ENCODE measurements at places on chromosomes 5 and 9.

- no peak for DNase-seq
Observed at GRCh38 chr9:20948703-20949102, 82.7 kb downstream of the HACD4 start.

- DNase-seq, result no peak
Observed at GRCh38 chr5:7871653-7872052, 2.7 kb downstream of the MTRR start.

DNA sequence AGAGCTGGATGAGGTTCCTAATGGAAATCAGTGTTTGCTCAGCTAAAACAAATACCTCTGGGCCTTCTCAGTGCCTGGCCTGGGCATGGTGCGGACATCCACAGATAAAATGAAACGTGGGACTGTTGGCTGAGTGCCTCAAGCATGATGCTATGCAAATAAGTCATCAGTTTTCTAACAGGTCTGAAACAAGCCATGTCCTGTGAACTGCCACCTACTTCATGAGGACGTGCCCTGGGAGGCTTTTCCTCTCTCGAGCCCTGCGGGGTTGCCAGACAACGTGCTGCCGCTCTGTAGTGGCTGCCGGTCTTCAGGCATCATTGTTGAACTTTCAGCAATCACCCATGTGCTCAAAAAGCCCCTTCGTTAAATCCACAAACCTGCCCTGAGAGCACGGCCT lies 240.4 kb upstream of the IRX2 start:
- DNase-seq, result no peak

- DNase-seq, result no peak
Observed at GRCh38 chr5:68544648-68545552, 329.3 kb downstream of the PIK3R1 start.

GRCh38 chr5:177304392-177305119 lies 957 bp downstream of the PRELID1 start:
- no peak for DNase-seq

- DNase-seq, result no peak
Observed at GRCh38 chr5:13478831-13479465, 465.5 kb downstream of the DNAH5 start.

DNA sequence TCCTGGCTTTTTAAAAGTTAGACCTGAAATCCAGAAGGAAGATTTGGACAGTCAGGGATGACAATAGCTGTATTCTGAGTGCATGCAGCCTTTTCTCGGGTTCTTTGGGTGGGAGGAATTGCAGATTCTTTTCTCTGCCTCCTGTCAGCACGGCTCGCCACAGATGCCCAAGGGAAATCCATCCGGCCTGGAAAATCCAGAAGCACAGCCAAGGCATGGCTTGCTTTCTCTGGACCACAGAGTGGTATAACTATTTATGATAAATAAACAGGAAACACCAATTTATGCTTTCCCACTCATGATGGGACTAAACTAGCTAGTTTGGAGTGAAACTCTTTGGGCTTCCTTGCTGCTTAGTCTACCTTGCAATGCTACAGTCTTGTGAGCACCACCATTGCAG lies 59.1 kb downstream of the C9orf152 start:
- no peak for DNase-seq

DNA sequence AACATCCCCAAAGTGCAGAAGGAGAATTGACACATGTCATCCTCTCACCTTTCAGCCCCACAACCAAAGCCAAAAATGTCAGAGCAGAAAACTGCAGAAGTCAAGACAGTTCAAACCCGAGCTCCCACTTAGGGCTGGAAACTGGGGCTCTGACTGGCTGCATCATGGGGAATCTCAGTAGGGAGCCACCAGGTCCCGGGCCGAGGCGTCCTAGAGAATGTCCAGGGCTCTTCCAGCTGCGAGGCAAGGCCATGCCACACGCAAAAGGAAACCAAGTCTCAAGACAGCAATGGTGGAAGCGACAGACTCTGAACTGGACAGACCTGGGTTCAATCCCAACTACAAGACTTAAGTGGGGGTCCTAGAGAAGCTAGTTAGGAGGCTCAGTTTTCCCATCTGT lies 13.8 kb downstream of the SH3PXD2B start:
- no peak for DNase-seq

DNA sequence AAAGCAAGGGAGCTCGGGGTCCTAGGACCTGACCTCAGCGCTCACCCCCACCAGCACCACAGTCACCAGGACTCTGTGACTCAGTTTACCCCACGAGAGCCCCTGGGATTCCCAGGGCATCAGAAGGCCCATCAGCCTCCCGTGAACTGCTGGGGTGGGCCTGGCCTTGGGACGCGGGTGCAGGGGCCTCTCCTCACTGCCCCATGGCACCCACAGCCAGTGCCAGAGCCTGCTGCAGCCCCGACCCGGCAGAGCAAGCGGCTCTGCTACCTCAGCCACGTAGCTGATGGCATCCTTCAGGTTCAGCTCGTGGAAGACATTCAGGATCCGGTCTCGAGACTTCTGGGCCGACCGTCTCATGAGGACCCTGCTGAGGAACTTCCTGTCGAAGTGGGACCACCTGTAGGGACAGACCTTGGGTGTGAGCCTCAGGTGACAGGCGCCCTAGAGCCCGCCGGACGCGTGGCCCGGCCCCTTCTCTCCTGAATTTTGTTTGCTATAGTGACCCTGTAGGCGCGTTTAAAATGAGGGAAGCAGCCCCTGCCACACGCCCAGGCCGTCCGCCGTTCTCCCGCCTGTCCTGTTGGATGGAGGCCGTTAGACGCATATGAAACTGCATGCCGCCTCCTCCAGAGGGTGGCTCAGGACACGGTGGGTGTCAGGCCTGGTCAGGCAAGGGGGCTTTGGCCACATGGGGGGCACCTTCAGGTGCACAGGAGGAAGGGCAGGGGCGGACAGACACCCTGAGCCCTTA lies 36.8 kb downstream of the EXOC3 start:
- no peak for DNase-seq

DNA sequence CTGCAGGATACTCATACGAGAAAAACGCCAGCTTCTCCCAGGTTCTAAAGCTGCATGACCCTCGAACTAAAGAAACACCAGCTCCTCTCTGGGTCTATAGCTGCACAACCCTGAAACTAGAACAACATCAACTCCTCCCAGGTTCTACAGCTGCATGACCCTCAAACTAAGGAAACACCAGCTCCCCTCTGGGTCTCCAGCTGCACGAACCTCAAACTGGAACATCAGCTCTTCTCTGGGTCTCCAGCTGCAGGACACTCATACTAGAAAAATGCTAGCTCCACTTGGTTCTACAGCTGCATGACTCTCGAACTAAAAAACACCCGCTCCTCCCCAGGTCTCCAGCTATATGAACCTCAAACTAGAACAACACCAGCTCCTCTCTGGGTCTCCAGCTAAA lies 811.1 kb downstream of the CDH9 start:
- DNase-seq, result no peak

- DNase-seq, result no peak
Observed at GRCh38 chr5:115524199-115524847, 20.3 kb downstream of the FEM1C start.

DNA sequence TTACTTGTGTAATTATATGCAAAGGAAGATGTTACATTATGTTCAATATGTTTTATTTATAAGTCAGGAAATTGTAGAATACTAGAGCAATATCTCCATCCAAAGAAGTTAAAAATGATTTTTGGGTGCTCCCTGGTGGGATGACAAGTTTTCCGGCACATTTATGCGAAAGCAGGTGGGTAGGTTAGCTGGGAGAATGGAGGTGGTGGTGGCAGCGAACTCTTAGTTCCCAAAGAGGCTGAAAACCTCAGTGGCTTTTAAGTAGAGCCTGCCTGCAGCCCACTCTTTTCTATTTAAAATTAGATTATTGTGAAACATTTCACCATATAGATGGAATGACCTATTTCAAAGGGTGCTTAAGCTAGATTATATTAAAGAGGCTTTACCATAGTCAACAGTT lies 51.8 kb downstream of the ANKRD33B start:
- no peak for DNase-seq

DNA sequence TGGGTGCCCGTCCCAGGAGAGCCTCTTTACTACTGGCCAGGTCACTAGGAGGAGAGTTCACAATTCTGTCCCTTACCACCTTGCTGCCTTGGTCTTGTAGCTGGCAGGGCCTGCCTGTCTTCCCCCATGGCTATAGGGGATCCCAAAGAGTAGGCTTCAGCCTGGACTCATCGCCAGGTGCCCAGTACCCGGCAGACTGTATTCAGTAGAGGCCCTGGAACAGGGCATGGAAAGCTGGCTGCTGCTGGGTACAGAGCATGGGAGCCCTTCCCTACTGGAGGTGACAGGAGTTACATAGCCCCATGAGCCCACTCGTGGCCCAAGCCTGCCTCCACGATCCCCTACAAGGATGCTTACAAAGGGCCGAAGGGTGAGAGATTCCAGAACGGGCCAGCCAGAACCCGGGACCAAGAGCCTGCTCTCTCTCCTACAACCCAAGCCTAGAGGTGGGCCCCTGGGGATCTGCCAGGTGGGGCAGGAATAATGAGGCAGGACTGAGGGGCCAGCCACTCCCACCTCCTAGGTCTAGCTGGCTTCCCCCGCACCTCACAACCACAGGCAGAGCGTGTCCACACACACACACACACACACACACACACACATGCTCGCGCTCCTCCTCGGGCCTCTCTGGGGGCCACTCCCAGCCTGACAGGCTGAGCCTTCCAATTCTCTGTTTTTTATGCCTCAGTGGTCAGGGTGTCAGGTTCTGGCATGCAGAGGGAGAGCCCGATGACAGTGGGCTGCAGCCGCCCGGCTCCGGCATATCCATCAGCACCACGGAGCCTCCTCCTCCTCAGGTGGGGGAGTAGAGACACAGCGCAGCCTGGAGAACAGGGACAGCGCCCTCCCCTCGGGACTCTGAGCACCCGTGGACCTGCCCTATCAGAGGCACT lies 186.0 kb downstream of the PAX5 start:
- no peak for DNase-seq

DNA sequence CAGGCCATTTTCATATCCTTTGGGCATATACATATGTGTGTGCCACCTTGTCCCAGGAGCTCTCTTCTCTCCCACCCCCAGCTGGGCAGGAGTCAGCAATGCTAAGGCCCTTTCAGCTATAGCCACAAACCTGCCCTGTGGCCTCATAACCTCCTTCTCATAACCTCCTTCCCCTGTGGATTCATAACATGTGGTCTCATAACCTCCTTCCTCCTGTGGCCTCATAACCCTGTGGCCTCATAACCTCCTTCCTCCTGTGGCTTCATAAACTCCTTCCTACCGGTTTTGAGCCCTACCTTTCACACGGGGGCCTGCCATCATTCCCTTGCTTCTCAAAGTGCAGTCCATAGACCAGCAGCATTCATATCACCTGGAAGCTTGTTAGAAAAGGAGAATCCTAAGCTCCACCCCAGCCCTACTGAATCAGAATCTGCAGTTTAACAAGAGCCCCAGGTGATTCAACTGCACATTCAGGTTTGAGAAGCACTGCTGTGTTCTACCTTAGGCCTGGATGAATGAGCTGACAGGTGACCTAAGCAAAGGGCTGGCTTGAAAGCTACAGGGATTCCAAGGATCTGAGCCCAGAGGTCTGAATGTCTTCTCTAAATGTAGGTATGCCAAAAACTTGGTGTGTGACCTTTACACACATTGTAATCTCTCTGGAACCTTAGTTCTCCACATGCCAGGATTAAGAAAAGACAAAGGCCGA lies 41.9 kb upstream of the PLPP6 start:
- DNase-seq, result no peak

DNA sequence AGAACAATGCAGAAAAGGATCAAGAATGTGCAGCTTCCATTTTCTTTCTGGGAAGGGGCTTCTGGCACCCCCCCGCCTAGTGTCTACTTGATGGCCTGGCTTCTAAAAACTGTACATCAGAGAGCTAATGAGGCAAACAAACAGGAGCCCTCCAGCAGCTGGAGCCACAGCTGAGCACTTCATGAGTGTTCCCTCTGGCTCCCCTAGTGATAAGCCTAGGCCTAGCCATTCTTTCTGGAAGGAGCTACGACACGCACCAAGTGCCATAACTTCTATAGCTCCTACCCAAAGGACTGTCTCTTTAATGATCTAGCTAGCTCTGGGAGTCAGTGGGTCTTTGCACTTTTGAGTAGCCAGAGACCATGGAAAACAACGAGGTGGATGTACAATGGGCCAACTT lies 66.1 kb downstream of the DNAH5 start:
- no peak for DNase-seq

- DNase-seq, result no peak
Observed at GRCh38 chr9:4289411-4290326, 10.2 kb downstream of the GLIS3 start.

DNA sequence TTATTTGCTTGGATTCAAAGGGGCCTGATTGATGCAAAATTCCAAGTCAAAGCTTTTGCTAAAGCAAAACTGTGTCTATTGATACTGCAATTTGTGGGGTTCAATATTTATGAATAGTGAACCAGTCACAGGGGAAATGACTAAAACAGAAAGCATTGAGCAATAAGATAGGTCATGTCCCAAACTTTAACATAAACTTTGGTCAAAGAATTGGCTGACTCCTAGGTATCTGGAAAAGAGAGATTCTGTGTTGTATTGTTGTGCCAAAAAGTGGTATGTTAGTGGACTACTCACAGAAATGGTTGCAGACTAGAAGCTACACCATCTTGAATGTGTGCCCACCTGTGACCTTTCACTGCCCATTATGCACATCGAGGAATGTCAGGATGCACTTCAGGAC lies 585.5 kb upstream of the RGMB start:
- no peak for DNase-seq

GRCh38 chr5:90803876-90804275 lies 245.3 kb downstream of the ADGRV1 start:
- no peak for DNase-seq

DNA sequence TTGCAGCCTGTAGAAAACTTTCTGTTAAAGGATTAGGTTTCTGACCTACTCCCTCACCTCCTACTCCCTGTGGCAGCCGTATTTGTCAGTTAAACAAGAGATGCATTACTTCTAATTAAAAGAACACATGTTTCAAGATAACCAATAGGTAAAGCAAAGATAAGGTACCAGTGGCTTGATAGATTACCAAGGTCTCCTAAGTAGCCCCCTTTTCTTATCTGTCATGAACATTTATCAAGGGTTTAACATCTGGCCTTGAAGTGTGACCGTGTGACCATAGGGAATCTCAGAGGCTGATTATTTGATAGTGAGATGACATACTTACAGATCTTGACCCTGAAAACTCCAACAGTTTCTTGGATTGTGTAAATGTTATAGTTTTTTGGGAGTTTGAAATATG lies 764.0 kb upstream of the EDIL3 start:
- no peak for DNase-seq
